ENCODE measurements at places on chromosomes 5 and 9.

DNA sequence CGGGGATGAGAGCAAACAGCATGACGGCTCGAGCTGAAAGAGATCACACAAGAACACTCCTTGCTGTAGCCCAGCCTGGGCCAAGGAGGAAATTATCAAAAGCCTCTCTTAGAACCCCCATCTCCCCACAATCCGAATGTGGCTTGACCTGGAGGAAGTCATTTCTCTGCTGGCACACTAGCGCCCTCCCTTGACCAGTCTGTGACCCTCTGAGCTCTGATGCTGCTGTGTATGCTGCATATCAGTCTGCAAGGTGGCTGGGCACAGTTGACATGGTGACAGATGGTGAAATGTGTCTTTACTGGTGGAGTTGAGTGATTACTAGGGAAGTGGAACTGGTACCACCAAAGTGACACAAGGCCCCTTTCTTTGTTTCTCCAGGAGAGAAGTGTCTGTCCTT lies 3.3 kb downstream of the SLC46A2 start:
- no peaks in the 10 kb centered on the region for H3K36me3 ChIP-seq
- no peak for DNase-seq
- no peaks in the 10 kb centered on the region for H3K4me1 ChIP-seq
- H3K27ac ChIP-seq, result no peak overlapping the region
- peaks cover 12% of the 10 kb centered on the region for H3K27me3 ChIP-seq
- H3K4me3 ChIP-seq, result no peak overlapping the region

- H3K4me1 ChIP-seq, result no peaks in the 10 kb centered on the region
- H3K4me3 ChIP-seq, result no peak overlapping the region
- no peak for DNase-seq
- H3K27ac ChIP-seq, result no peak overlapping the region
- H3K27me3 ChIP-seq, result no peaks in the 10 kb centered on the region
- no peaks in the 10 kb centered on the region for H3K36me3 ChIP-seq
These were observed 2185.8 kb upstream of the ACO1 start for GRCh38 chr9:30198463-30199309.

- no peaks in the 10 kb centered on the region for H3K4me1 ChIP-seq
These were observed 118.7 kb downstream of the LPAR1 start for GRCh38 chr9:110919609-110920008.

DNA sequence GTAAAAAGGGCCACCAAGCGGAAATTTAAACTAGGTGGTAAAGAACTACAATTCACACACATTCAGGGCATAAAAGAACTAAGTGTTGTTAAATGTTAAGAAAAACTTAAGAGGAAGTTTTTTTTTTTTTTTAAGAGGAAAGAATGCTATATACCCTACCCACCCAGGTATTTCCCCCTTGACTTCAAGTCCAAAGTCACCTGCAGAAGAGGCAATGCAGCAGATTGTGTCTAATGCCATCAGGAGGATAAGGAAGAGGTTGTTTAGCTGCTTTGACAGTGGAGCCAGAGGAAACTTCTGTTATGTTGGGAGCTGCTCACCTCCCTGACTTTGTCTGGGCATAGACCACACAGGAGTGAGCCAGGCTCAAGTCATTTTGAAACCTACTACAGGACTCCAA lies 69.2 kb downstream of the MPDZ start:
- no peak overlapping the region for H3K4me3 ChIP-seq
- DNase-seq, result peak; percentile 50
- peaks cover 32% of the 10 kb centered on the region for H3K4me1 ChIP-seq
- H3K27ac ChIP-seq, result peak overlapping the region; percentile 76
- no peaks in the 10 kb centered on the region for H3K27me3 ChIP-seq
- no peaks in the 10 kb centered on the region for H3K36me3 ChIP-seq

DNA sequence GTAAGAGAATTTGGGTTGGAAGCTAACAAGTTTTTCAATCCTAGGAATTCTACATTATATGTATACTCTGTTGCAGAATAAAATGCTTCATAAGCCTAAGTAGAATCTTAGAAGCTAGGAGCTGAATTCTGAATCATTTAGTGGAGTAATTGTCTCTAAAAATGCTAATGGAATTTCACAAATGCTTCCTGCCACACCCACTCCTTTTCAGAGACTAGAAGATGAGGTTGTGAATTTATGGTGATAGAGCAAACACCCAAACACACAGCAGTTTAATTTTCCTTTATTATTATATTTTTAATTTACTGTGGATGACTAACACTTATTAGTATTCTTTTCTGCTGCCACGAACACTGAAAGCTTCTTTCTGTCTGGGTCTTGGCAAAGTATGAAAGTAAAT lies 208.0 kb upstream of the PDE4D start:
- H3K4me1 ChIP-seq, result no peaks in the 10 kb centered on the region
- H3K36me3 ChIP-seq, result no peaks in the 10 kb centered on the region
- peaks cover 4% of the 10 kb centered on the region for H3K27me3 ChIP-seq
- no peak for DNase-seq
- H3K4me3 ChIP-seq, result no peak overlapping the region

GRCh38 chr9:89564346-89564878 lies 40.4 kb upstream of the GADD45G start:
- peak; percentile 12 for DNase-seq
- no peaks in the 10 kb centered on the region for H3K4me1 ChIP-seq
- no peaks in the 10 kb centered on the region for H3K36me3 ChIP-seq
- H3K27me3 ChIP-seq, result peaks cover 14% of the 10 kb centered on the region
- H3K27ac ChIP-seq, result no peak overlapping the region

DNA sequence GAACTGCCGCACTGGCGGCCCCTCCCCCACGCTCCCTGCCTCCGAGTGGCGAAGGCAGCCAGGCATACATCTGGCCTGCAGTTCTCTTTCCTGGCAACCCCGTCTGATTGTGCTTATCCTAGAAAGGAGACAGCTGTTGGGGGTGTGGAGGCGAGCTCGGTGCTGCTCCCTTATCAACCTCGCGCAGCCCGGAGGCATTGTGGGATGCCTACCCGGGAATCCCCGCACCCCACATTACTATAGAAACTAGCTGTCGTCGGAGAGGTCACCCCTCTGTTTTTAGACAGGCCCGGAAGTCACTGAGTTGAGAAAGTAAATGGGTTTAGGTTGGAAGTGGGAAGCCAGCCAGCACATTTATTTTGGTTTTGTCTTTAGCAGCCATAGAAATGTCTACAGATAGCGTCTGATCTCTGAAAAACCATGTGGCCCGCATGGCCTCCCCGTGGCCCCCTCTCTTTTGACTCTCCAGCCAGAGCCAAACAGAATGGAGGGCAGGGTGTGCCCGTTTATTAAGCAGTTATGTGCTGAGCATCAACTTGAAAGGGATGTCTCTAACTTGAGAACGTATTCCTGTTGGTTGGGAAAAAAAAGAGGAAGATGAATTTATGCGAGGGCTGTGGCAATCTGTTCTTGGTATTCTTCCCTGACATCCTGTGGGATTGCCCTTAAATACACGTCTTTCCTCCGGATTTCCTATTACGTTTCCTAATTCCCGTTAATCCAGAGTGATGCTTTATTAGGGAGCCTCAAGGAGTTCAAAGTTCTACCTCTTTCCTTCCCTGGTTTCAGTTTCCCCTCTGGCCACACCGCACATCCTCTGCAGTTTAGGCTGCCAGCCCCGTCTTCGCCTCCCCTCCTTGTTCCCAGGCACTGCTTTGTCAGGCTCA lies 3.9 kb downstream of the STC2 start:
- peak overlapping the region; percentile 87 for H3K27ac ChIP-seq
- peaks cover 14% of the 10 kb centered on the region for H3K36me3 ChIP-seq
- no peaks in the 10 kb centered on the region for H3K27me3 ChIP-seq
- H3K4me1 ChIP-seq, result peaks cover 34% of the 10 kb centered on the region
- H3K4me3 ChIP-seq, result peak overlapping the region; percentile 1

DNA sequence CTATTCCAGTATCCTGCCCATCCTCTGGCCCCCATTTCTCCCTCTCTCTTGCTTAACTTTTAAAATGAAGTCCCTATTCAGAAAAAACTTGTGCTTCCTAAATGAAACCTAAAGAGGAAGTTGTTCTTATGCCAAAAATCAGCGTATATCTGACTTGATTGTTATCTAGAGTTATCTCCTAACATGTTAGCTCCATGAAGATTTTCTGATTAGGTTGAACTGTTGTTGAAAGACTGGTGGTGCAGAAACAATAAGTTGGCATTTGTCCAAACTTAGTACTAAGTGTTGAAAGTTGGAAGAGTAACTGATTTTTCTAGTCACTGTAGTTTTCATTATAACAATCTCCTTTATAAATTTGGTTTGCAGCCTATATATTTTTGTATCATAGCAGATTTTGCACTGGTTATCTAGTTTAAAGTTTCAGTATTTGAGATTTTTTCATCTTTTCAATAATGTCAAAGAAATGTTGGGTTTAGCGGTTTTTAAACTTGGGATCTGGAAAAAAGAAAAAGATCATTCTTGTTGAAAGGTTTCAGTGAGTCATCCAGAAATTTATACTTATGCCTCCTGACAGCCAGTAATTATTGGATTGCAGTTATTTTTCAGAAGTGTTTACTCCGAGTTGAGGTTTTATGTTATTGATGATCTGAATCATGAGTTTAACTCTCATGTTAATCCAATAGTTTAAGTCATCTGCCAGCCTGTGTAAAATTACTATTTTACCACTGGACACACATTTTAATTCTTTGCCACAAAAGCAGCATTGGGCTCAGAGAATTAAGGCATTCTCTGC lies 60.6 kb downstream of the PAM start:
- H3K36me3 ChIP-seq, result no peaks in the 10 kb centered on the region
- no peak overlapping the region for H3K27ac ChIP-seq
- H3K4me1 ChIP-seq, result peaks cover 27% of the 10 kb centered on the region
- no peak overlapping the region for H3K4me3 ChIP-seq

DNA sequence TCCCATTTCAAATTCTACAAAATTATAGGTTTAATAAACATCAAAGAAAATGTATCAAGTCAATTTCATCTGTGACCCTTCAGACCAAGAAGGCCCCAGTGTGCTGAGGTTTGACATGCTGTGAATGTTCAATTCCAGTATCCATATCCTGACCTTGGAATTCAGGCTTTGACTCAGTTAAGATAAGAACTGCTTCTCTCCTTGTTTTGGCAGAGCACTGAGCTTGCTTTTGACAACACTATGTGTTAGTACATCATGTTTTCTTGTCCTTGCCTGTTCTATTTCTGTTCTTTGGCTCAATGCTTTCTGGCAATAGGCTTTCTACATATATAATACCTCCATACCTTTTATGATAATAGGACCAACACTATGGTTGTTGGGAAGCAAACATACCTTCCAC lies 105.6 kb downstream of the PLCXD3 start:
- no peaks in the 10 kb centered on the region for H3K4me1 ChIP-seq
- H3K36me3 ChIP-seq, result no peaks in the 10 kb centered on the region
- no peak overlapping the region for H3K27ac ChIP-seq
- H3K4me3 ChIP-seq, result no peak overlapping the region
- H3K27me3 ChIP-seq, result no peaks in the 10 kb centered on the region
- no peak for DNase-seq

DNA sequence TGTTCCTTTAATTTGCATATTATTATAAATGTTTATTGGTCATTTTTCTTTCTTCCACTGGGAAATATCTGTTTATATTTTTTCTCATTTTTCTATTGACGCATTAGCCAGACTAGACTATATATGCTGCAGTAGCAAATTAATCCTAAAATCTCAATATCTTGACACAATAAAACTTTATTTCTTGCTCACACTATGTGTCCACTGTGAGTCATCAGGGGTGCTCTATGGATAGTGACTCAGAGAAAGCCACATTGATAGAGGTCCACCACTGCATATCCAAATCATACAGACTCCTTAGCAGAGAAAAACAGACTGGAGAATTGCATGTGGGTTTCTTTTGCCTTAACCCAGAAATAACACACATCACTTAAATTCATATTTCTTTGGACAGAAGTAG lies 20.8 kb downstream of the OR1L3 start:
- no peaks in the 10 kb centered on the region for H3K27me3 ChIP-seq
- no peak for DNase-seq
- no peak overlapping the region for H3K4me3 ChIP-seq
- H3K4me1 ChIP-seq, result no peaks in the 10 kb centered on the region

GRCh38 chr5:123283031-123283430 lies 140.2 kb downstream of the CEP120 start:
- no peak overlapping the region for H3K4me3 ChIP-seq
- peaks cover 19% of the 10 kb centered on the region for H3K27me3 ChIP-seq
- DNase-seq, result no peak
- no peaks in the 10 kb centered on the region for H3K36me3 ChIP-seq
